Posterior cingulate gyrus (tissue), 11 donors: ENCODE measurements at places on chromosomes 6 and 20.

- no peak for DNase-seq
Observed at GRCh38 chr20:44040202-44040915, 125.7 kb downstream of the TOX2 start.

- no peak for DNase-seq
Observed at GRCh38 chr6:15312500-15312899, 66.6 kb downstream of the JARID2 start.

GRCh38 chr20:1299522-1299921 lies 29.4 kb downstream of the SDCBP2 start:
- peak; percentile 44 for DNase-seq

- DNase-seq = no peak
Observed at GRCh38 chr6:4136354-4136831, 1.0 kb upstream of the ECI2 start.

GRCh38 chr6:23003671-23004467 lies 434.5 kb downstream of the HDGFL1 start:
- DNase-seq = no peak

- no peak for DNase-seq
Observed at GRCh38 chr6:157668713-157669112, 154.3 kb upstream of the SNX9 start.

DNA sequence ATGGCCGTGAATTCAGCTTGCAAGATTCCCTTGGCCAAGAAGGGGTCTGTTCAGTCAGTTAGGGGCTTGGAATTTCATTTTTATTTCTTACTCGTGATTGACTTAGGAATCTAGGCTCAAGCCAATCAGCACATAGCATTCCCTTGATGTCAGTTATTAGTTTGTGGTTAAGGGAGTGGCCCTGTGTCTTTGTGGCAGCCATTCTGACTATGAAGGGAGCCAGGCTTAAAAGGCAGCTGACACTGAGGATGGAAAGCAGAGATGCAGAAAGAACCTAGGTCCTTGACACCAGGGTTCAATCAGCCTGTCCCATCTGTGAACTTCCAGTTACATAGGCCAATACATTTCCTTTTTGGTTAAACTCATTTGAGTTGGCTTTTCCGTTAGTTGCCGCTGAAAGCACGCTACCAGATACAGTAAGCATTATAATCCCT lies 48.1 kb downstream of the MCUR1 start:
- DNase-seq = no peak

- DNase-seq = peak; percentile 14
Observed at GRCh38 chr20:58571693-58572427, 56.7 kb upstream of the APCDD1L start.

DNA sequence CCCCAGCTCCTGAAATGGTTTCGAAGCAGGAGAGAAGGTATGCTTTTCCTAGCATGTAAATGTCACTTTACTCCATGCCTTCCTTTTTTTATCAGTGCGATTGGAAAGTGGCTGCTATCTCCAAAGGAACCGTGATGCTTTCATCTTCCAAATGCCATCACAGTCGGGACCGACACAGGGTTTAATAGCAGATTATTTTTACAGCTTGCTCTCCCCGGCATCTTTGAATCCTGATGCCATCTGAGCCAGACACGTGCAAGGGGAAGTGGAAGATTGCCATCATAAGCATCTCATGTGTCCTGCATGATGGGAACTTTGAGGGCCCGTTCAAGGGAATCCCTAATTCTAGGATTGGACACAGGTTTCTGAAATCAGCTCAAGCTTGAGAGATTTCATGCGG lies 253.4 kb upstream of the KCNG1 start:
- DNase-seq = no peak

DNA sequence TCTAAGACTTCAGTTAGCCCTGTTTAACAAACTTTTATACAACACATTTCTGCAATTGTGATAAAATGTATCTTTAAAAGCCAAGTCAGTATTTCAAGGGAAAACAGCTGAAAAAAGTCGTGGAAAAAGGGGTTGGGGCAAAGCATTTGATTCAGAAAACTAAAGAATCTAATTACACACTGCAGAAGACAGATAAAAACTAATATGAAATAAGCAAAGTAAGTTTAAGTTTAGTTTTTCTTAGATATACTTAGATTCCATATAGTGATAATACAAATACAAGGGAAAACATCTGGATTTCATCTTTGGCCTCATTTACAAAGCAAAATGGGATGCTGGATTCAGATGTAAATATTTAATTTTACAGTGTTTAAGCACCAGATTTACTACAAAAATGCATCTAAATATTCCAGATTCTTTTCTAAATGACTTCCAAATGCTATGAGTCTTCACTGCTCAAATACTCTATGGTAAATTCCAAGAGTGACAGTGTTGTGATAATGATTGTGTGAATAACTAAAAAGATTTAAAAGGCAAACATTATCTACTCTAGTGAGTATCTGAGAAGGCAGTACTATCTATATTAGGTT lies 1.5 kb upstream of the ADNP start:
- DNase-seq = no peak
